Left lung (tissue), 14 donors: ENCODE measurements at places on chromosomes 11 and 22. TPM values are rescaled to one million over a fixed set of nuclear protein-coding genes. Genes with fewer than 3 reads are reported as not detected.

Gene APOA5
- total RNA-seq = not detected

Gene FADS1
- 51.9 TPM for total RNA-seq

Gene TANGO2
- total RNA-seq = 45.9 TPM

- no peak for DNase-seq
- no peak overlapping the region for H3K4me3 ChIP-seq
- no peaks in the 10 kb centered on the region for H3K4me1 ChIP-seq
- no peaks in the 10 kb centered on the region for H3K36me3 ChIP-seq
Observed at GRCh38 chr11:33333816-33334215, 76.6 kb downstream of the HIPK3 start.

DNA sequence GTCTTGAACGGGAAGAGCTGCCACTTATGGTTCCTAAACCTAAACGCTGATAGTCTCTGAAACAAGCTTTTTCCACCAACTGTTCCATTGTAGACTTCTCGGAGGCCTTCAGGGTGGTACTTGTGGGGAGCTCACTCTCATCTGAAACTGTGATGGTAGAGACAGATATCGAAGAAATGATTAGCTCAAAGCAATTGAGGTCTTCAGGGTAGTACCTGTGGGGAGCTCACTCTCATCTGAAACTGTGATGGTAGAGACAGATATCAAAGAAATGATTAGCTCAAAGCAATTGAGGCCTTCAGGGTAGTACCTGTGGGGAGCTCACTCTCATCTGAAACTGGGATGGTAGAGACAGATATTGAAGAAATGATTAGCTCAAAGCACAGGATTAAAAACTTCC, 175.7 kb downstream of the SWAP70 start:
- H3K36me3 ChIP-seq = peaks cover 37% of the 10 kb centered on the region
- no peaks in the 10 kb centered on the region for H3K4me1 ChIP-seq
- H3K4me3 ChIP-seq = no peak overlapping the region
- no peaks in the 10 kb centered on the region for H3K27me3 ChIP-seq
- no peak for DNase-seq
- no peak overlapping the region for H3K27ac ChIP-seq

Gene ZBED5
- total RNA-seq = 37.4 TPM

Gene KDM4E
- not detected for total RNA-seq

- no peaks in the 10 kb centered on the region for H3K27me3 ChIP-seq
- peaks cover 8% of the 10 kb centered on the region for H3K4me1 ChIP-seq
- H3K27ac ChIP-seq = no peak overlapping the region
- no peaks in the 10 kb centered on the region for H3K36me3 ChIP-seq
- no peak overlapping the region for H3K4me3 ChIP-seq
Observed at GRCh38 chr11:96199563-96200025, 143.4 kb downstream of the MAML2 start.

GRCh38 chr11:113019711-113020110, 58.5 kb downstream of the NCAM1 start:
- no peak overlapping the region for H3K27ac ChIP-seq
- H3K4me1 ChIP-seq = no peaks in the 10 kb centered on the region
- H3K36me3 ChIP-seq = no peaks in the 10 kb centered on the region
- H3K4me3 ChIP-seq = no peak overlapping the region
- no peaks in the 10 kb centered on the region for H3K27me3 ChIP-seq

GRCh38 chr22:33779243-33779642, 141.0 kb downstream of the LARGE1 start:
- no peak overlapping the region for H3K27ac ChIP-seq
- no peaks in the 10 kb centered on the region for H3K36me3 ChIP-seq
- H3K27me3 ChIP-seq = no peaks in the 10 kb centered on the region
- H3K4me3 ChIP-seq = no peak overlapping the region
- no peak for DNase-seq

DNA sequence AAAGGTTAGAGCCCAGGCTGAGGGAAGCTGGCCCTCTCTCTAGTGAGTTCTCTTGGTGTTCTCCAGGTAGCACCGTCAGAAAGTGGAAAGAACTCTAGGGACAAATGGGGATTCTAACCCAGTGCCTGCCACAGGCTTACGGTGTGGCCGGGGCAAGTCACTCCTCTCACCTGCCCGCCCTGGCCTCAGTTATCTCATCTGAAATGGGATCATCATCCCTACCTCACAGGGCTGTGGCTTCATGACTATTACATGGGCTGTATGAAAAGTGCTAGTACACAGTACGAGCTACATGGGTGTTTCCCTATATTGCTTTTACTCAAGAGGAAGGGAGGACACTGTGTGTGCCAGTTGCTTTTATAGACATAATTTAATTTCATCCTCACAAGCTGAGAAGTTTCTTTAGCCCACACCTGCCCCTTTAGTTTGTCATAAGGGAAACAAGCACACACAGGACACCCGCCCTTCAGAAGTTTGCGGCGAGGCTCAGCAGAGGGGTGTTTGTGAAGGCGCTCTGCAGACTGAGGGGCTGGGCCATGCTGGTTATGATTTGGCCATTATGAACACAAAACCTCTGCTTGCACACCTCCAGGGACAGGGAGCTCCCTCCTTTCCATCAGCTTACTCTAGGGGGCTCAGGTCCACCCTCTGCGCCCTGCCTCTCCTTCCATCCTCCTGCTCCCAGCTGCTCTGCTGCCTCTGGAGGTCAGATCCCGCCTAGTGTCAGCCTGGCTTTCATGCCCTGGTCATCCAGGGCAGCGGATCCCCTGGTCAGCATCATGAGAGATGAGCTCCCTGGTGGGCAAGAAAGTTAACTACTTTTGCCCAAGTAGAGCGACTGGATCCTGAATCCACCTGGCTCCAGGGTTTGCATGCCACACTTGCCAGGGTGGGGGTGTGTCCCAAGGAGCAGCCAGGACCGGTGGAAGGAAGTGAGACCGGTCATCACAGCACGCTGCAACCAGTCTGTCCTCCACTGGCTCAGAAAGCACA, 1.2 kb downstream of the KLHL35 start:
- no peak for DNase-seq
- no peak overlapping the region for H3K4me3 ChIP-seq
- H3K36me3 ChIP-seq = no peaks in the 10 kb centered on the region
- no peaks in the 10 kb centered on the region for H3K4me1 ChIP-seq

Gene MAPK8IP2
- total RNA-seq = 1.4 TPM

DNA sequence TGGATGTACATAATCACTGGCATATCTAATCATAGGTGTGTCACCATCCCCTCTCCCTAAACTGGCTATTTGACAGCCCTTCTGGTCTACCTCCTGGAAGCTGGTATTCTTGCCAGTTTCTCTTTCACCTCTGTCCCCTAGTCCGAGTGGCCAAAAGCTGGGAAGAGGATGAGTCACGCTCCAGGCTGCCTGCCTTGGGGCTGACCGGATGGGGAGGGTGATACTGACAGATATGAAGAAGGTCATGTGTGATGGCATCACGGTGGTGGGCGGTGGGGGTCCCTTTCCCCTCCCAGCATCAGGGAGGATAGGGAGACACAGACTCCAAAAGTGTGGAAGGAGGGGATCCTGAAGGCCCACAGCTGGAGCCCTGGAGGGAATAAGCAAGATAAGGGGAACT, 4.8 kb downstream of the OAF start:
- H3K4me1 ChIP-seq = no peaks in the 10 kb centered on the region
- H3K4me3 ChIP-seq = no peak overlapping the region
- H3K27me3 ChIP-seq = no peaks in the 10 kb centered on the region
- no peak overlapping the region for H3K27ac ChIP-seq
- no peaks in the 10 kb centered on the region for H3K36me3 ChIP-seq

Gene SCGB2A2
- total RNA-seq = not detected

Gene RAG2
- not detected for total RNA-seq

Gene ASCL3
- not detected for total RNA-seq

- no peak for DNase-seq
- no peaks in the 10 kb centered on the region for H3K4me1 ChIP-seq
- no peak overlapping the region for H3K27ac ChIP-seq
Observed at GRCh38 chr11:100810146-100810545, 123.1 kb downstream of the ARHGAP42 start.

Gene OR8G1
- total RNA-seq = not detected

- peak overlapping the region; percentile 3 for H3K27ac ChIP-seq
- H3K27me3 ChIP-seq = no peaks in the 10 kb centered on the region
- no peaks in the 10 kb centered on the region for H3K36me3 ChIP-seq
- H3K4me3 ChIP-seq = no peak overlapping the region
- no peak for DNase-seq
Observed at GRCh38 chr22:46767249-46767985, 5.0 kb downstream of the TBC1D22A start.

Gene C2CD2L
- total RNA-seq = 16.6 TPM

GRCh38 chr22:19823902-19824211, 30.8 kb downstream of the GNB1L start:
- H3K4me1 ChIP-seq = no peaks in the 10 kb centered on the region
- no peaks in the 10 kb centered on the region for H3K27me3 ChIP-seq
- H3K4me3 ChIP-seq = no peak overlapping the region
- DNase-seq = no peak

Gene CLP1
- 10.1 TPM for total RNA-seq

Gene MYOD1
- total RNA-seq = not detected

GRCh38 chr11:33700502-33701271, at the start of gene C11orf91:
Gene C11orf91 (minus strand): TSS chr11:33700826. CDS start chr11:33700740, 86 bp downstream.
- peak within 1 kb of the TSS; percentile 85 for H3K27ac ChIP-seq
- peak; percentile 99 for DNase-seq
- no peaks in the 10 kb centered on the region for H3K27me3 ChIP-seq
- H3K36me3 ChIP-seq = no peaks in the 10 kb centered on the region

Gene ZBED4
- total RNA-seq = 13.8 TPM

Gene MMP12
- not detected for total RNA-seq

GRCh38 chr22:30628491-30628890, 7.1 kb upstream of the SLC35E4 start:
- H3K27ac ChIP-seq = no peak overlapping the region
- no peaks in the 10 kb centered on the region for H3K4me1 ChIP-seq
- H3K4me3 ChIP-seq = no peak overlapping the region

- no peak overlapping the region for H3K27ac ChIP-seq
- H3K4me1 ChIP-seq = no peaks in the 10 kb centered on the region
- no peaks in the 10 kb centered on the region for H3K27me3 ChIP-seq
- no peaks in the 10 kb centered on the region for H3K36me3 ChIP-seq
- no peak for DNase-seq
Observed at GRCh38 chr11:30285416-30286121, 37.3 kb upstream of the ARL14EP start.

DNA sequence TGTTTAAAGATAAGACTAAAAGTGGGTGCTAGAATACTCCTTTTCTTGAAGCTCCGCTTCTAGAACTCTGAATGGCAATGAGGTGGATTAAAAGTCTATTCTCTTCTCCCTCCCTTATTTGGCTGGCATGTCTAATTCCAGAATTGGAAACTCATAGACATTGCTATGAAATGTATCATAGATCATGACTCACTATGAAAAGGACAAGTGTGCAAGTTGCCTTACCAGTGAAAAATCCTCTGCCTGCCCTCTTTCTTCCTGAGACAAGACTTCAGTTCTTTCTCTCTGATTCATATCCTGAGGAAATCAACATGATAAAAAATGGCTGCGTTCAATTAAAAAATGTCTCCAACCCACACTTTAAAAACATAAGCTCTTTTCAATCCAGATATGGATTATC, 73.2 kb upstream of the BLID start:
- H3K4me3 ChIP-seq = no peak overlapping the region
- no peak for DNase-seq
- H3K27ac ChIP-seq = no peak overlapping the region
- no peaks in the 10 kb centered on the region for H3K27me3 ChIP-seq

Gene DAGLA
- 4.2 TPM for total RNA-seq

- peaks cover 50% of the 10 kb centered on the region for H3K27me3 ChIP-seq
- H3K4me1 ChIP-seq = no peaks in the 10 kb centered on the region
- no peak overlapping the region for H3K4me3 ChIP-seq
Observed at GRCh38 chr11:72250661-72251464, 6.9 kb upstream of the PHOX2A start.

DNA sequence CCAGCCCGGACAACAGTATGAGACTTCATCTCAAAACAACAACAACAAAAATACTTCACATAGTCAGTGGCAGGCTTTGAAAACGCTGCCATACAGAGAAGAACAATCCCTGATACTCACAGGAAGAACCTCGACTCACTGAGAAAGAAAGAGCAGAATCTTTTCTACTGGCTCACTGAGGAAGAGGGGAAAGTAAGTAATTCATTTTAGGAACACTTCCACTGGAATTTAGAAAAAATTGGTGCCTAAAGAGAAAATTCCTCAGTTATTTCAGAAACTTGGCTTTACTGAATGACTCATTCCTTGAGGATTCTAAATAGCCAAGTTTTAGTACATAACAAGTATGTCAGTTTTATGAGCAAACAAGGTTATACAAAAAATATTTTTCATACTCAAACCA, 12.3 kb downstream of the NARS2 start:
- H3K4me3 ChIP-seq = no peak overlapping the region
- H3K4me1 ChIP-seq = peaks cover 40% of the 10 kb centered on the region
- H3K27ac ChIP-seq = peak overlapping the region; percentile 75
- peaks cover 15% of the 10 kb centered on the region for H3K36me3 ChIP-seq

- DNase-seq = no peak
- peak overlapping the region; percentile 90 for H3K27ac ChIP-seq
- no peaks in the 10 kb centered on the region for H3K27me3 ChIP-seq
Observed at GRCh38 chr11:114137838-114138237, 78.3 kb downstream of the ZBTB16 start.

GRCh38 chr11:35180317-35181233, 41.6 kb downstream of the CD44 start:
- peaks cover 69% of the 10 kb centered on the region for H3K4me1 ChIP-seq
- H3K36me3 ChIP-seq = peaks cover 88% of the 10 kb centered on the region
- H3K27me3 ChIP-seq = no peaks in the 10 kb centered on the region
- H3K4me3 ChIP-seq = no peak overlapping the region

- H3K4me1 ChIP-seq = peaks cover 30% of the 10 kb centered on the region
- no peak overlapping the region for H3K27ac ChIP-seq
- no peaks in the 10 kb centered on the region for H3K27me3 ChIP-seq
- no peak overlapping the region for H3K4me3 ChIP-seq
- DNase-seq = no peak
Observed at GRCh38 chr11:118783724-118784495, 7.1 kb downstream of the DDX6 start.

Gene OR6A2
- total RNA-seq = 0.15 TPM

DNA sequence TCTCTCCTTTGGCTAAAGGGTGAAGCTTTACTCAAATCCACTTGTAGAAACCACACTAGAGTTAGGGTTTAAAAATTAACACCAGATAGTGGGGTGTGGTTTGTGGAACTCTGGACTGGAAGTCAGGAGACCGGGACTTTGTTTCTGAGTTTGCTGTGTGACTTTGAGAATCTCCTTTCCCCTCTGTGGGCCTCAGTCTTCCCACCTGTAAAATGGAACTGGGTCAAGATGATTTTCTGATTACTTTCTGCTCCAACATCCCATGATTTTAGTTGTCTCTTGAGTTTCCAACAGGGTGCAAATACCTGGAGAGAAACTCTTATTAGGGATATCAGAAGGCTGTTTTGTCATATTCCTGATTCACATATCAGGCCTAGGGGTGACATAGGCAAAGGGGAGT, 301.0 kb downstream of the MIAT start:
- no peaks in the 10 kb centered on the region for H3K36me3 ChIP-seq
- peaks cover 4% of the 10 kb centered on the region for H3K27me3 ChIP-seq
- DNase-seq = no peak
- no peak overlapping the region for H3K27ac ChIP-seq
- H3K4me3 ChIP-seq = no peak overlapping the region
- no peaks in the 10 kb centered on the region for H3K4me1 ChIP-seq

- no peak overlapping the region for H3K4me3 ChIP-seq
- H3K27ac ChIP-seq = no peak overlapping the region
- peaks cover 65% of the 10 kb centered on the region for H3K27me3 ChIP-seq
- peak; percentile 8 for DNase-seq
- H3K36me3 ChIP-seq = no peaks in the 10 kb centered on the region
Observed at GRCh38 chr11:43573233-43573632, 107.3 kb upstream of the HSD17B12 start.

Gene EMID1
- total RNA-seq = 17.7 TPM

GRCh38 chr11:28439403-28439802, 331.2 kb downstream of the METTL15 start:
- H3K27me3 ChIP-seq = no peaks in the 10 kb centered on the region
- no peak overlapping the region for H3K4me3 ChIP-seq
- no peaks in the 10 kb centered on the region for H3K4me1 ChIP-seq
- H3K36me3 ChIP-seq = no peaks in the 10 kb centered on the region

Gene ENTHD1
- total RNA-seq = not detected

Gene CHORDC1
- 26.6 TPM for total RNA-seq
